ENCODE measurements at places on chromosomes 12 and 14.

GRCh38 chr12:24133384-24133783, 183.9 kb upstream of the SOX5 start:
- no peak for DNase-seq

- no peak for DNase-seq
Measured at GRCh38 chr12:116727261-116727660, 10.6 kb downstream of the SPRING1 start.

DNA sequence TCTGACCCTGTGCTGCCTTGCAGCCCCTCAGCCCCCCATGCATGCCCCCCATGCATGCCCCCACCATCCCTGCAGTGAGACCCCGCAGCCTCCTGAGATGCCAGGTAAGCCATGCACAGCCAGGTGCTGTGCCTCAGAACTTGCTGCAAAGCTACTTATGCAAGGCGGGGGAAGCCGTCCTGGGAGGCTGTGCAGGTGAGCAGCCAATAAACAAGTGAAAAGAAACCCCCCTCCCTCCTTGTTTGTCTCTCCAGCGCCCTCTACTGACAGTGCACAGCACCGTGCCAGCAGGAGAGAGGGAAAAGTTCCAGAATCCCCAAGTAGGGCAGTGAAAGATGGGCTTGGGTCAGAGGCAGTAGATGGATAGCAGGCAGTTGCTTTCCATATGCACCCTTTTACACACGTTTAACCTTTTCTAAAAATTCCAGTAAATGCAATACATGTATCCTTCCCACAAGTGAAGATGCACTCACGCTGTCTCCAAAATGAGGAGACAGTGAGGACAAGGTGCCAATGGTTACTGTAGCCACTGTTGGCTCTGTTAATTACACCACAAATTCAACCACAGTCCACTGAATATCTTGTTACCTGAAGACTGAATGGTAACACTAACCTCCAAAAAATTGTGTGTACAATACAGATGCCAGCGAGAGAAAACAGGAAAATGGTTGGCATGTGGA, 18.0 kb downstream of the TNFAIP2 start:
- no peak for DNase-seq

GRCh38 chr12:74598819-74599218, 61.2 kb downstream of the ATXN7L3B start:
- DNase-seq: no peak

DNA sequence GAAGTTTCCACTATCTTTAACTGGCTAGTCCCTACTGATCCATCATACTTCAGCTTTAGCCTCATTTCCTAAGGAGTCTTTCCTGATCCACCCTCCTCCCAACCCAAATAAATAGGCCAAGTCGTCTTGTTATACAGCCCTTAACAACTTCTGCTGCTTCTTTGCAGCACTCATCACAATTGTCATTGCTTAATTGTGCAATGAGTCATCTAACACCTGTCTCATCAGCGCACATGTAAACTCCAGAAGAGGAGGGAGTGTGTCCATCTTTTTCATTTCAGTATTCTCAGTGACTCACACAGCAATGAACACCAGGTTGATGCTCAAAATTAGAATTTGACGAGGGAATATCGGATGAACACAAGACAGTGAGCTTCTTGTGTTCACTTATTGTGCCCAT, 87.3 kb downstream of the SUDS3 start:
- DNase-seq: no peak

DNA sequence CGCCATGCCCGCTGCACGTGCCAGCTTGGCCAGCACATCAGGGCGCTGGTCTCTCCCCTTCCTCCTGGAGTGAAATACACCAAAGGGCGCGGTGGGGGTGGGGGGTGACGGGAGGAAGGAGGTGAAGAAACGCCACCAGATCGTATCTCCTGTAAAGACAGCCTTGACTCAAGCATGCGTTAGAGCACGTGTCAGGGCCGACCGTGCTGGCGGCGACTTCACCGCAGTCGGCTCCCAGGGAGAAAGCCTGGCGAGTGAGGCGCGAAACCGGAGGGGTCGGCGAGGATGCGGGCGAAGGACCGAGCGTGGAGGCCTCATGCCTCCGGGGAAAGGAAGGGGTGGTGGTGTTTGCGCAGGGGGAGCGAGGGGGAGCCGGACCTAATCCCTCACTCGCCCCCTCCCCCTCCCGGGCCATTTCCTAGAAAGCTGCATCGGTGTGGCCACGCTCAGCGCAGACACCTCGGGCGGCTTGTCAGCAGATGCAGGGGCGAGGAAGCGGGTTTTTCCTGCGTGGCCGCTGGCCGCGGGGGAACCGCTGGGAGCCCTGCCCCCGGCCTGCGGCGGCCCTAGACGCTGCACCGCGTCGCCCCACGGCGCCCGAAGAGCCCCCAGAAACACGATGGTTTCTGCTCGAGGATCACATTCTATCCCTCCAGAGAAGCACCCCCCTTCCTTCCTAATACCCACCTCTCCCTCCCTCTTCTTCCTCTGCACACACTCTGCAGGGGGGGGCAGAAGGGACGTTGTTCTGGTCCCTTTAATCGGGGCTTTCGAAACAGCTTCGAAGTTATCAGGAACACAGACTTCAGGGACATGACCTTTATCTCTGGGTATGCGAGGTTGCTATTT, 914 bp upstream of the CCND2 start:
- peak; percentile 66 for DNase-seq

- no peak for DNase-seq
Measured at GRCh38 chr12:93174473-93174872, 203.3 kb upstream of the NUDT4 start.

GRCh38 chr14:74501135-74501614, 7.6 kb downstream of the ISCA2 start:
- peak; percentile 80 for DNase-seq

DNA sequence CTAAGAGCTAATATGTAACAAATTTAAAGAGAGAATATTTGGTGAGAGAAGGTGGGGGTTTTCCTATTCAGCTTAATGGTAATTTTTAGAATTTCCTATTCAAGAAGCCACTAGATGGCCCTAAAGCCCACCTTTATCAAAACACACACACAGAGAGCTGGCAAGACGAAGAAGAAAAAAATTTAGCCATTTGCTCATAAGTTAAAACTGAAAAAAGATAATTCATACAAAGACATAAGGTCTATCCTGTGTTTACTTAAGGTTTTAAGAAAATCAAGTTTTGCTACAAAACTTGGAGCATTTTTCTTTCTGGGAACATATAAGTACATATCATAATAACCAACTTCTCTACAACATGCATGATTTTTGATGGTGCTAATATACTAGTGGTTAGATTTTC, 46.8 kb upstream of the PCED1B start:
- no peak for DNase-seq

- DNase-seq: no peak
Measured at GRCh38 chr12:121237415-121237814, 27.5 kb downstream of the P2RX4 start.

- DNase-seq: no peak
Measured at GRCh38 chr14:24273422-24273998, 2.1 kb upstream of the RABGGTA start.

DNA sequence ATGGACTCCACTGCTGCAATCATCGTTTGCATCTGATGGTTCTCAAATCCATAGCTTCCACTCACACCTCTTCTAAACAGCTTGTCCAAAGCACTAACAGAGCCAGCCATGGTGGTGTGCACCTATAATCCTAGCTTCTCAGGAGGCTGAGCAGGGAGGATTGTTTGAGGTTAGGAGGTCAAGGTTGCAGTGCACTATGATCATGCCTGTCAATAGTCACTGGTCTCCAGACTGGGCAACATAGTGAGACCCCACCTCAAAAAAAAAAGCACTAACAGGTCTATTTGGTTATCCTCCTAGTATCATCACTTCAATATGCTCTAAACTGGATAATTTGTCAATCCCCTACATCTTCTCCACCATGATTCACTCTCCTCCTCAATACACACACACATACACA, 63.2 kb downstream of the TTC9 start:
- no peak for DNase-seq

GRCh38 chr14:95394297-95395097, 74.8 kb upstream of the CLMN start:
- no peak for DNase-seq

DNA sequence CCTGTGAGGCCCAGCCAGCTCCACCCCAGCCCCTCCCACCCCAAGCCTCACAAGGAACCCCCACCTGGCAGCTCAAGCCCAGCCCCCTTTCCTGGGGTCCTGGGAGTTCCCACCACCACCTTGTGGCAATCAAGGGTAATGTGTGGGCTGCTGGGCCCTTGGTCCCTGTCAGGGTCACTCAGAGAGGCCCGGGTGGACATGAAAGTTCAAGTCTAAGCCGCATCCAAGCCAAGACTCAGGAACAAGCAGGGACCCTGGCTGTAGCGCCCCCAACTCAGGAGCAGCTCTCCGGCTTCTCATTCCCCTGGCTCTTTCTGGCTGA, 106.4 kb upstream of the C14orf180 start:
- no peak for DNase-seq

GRCh38 chr14:96368534-96368933, 5.2 kb downstream of the GSKIP start:
- no peak for DNase-seq

DNA sequence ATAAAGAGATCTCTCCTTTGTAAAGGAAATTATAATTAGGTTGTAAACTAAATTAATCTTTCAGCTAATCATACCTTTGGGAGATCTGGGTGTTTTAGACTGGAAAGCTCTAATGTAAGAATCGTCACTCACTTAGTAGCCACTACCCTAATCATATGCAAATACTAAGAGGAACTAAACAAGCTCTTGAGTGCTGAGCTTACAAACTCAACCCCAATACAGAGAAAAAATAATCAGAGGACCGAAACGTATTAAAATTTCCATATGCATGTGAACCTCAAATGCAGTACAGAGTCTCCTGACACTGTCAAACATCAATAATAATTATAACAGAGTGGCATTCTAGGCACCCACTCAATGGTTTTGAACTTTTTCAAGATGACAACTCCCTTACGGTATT, 235.3 kb upstream of the FOXN3 start:
- no peak for DNase-seq

GRCh38 chr14:61433169-61433568, 111.8 kb downstream of the PRKCH start:
- no peak for DNase-seq

DNA sequence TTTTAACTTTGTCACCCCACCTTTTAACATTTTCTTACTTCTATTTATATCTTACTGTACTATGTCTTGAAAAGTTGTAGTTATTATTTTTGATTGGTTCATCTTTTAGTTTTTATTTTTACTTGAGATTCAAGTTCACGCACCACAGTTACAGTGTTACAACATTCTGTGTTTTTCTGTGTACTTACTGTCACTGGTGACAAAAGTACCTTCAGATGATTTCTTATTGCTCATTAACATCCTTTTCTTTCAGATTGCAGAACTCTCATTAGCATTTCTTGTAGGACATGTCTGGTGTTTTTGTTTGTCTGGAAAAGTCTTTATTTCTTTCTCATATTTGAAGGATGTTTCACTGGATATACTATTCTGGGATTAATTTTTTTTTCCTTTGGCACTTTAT, 289.9 kb downstream of the BCAT1 start:
- DNase-seq: no peak

DNA sequence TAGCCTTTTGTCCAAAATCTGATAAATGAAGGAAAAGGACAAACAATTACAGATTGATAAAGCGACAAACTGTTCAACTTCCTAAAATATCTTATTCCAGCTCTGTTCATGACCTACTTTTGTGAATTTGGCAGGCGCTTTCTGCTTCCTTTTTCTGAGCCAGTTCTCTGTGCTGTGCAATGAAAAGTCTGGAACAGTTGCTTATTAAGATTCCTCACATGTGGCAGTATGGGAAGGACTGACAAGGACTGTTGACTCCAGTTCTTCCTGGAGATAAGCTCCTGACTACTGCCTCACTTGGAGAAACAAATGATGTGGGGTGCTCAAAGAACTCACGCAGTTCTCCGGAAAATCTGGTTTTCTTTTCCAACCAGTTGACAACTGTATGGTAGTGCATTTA, 58.3 kb upstream of the ANP32D start:
- DNase-seq: no peak

DNA sequence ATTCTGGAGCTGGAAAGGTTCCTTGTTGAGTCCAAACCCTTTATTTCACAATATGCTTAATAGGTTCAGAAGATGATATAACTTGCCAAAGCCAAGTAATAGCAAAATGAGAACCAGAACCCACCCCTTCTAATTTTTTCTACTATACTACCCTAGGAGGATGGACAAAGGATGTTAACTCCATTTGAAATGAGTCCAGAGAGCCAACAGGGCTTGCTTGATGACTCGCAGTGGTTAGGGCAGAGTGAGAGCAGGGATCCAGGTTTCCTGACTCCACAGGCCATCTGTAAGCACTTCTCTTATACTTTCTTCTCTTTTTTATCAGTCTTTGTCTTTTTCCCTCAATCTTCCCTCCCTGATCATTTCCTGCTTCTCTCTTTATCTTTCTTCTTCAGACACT, 668.1 kb downstream of the MED13L start:
- DNase-seq: no peak

DNA sequence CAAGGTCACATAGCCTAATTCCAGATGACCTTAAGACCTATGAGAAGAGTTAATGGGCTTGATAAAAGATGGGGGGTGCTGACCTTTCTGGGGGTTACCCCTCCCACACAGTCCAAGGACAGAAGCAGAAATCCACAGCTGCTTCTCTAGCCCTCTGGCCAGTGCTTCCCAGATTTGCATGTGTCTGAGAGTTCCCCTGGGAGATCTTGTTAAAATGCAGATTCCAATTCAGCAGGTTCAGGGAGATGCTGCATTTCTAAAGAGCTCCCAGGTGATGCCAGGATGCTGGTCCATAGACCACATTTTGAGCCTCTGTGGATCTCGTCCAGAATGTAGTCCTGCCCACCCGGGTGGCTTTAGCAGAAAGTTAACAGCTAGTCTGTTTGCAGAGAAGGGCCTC, 82.1 kb downstream of the WSCD2 start:
- DNase-seq: no peak

GRCh38 chr12:30828686-30829085, 73.9 kb upstream of the CAPRIN2 start:
- no peak for DNase-seq

- no peak for DNase-seq
Measured at GRCh38 chr12:69886715-69887114, 61.7 kb downstream of the MYRFL start.

GRCh38 chr14:39426605-39427004, 5.6 kb downstream of the FBXO33 start:
- DNase-seq: no peak

DNA sequence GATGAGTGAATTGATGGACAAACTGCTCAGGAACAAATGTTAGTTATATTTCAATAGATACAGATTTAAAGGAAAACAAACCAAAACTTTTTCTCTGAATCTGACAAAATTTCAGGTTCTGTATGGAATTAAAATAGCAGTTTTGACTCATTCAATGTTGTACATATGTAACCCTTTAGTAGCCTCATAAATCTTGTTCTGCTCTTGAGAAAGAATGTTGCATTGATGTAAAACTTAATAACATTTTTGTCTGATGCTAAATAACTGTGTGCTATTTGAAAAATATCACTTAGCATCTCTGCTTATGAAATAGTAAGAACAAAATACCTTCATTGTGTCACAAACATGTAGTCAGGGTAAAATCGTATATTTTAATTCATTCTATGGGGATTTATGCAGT, 168.9 kb upstream of the NOVA1 start:
- no peak for DNase-seq

DNA sequence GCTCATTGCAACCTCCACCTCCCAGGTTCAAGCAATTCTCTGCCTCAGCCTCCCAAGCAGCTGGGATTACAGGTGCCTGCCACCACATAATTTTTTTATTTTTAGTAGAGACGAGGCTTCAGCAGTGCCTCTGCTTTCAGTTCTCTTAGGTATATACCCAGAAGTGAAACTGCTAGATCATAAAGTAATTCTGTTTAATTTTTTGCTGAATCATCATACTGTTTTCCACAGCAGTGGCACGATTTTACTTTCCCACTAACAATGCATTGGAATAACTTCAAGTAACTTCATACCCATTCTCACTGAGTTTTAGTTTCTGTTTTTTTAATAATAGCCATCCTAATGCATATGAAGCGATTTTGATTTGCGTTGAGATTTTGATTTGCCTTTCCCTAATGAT, 148.0 kb upstream of the G2E3 start:
- no peak for DNase-seq
